Endothelial cell of umbilical vein (primary cell): ENCODE measurements at places on chromosomes 1 and 21.

- DNase-seq: no peak
Observed at GRCh38 chr1:178411756-178412399, 84.9 kb downstream of the CLEC20A start.

DNA sequence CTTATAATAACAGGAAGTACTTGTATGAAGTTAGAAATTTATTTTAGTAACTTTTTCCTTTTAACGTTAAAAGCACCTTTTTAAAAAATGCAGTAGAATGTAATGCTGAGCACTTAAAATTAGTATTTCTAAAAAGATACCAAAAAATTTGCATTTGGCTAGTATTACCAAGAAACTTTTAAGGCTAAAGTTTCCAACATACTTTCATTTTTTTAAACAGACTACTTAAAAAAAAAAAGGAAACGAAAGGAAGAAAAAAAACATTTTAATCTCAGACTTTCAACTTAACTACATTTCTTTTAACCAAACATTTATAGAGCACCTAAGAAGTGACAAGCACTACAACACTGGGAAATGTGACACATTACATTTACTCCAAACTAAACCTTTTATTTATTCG is 2.8 kb downstream of the ARID4B start:
- peak; percentile 9 for DNase-seq

- no peak for DNase-seq
Observed at GRCh38 chr21:46655230-46655629, 19.8 kb downstream of the PRMT2 start.

- no peak for DNase-seq
Observed at GRCh38 chr1:108533351-108534083, 26.4 kb upstream of the EEIG2 start.

DNA sequence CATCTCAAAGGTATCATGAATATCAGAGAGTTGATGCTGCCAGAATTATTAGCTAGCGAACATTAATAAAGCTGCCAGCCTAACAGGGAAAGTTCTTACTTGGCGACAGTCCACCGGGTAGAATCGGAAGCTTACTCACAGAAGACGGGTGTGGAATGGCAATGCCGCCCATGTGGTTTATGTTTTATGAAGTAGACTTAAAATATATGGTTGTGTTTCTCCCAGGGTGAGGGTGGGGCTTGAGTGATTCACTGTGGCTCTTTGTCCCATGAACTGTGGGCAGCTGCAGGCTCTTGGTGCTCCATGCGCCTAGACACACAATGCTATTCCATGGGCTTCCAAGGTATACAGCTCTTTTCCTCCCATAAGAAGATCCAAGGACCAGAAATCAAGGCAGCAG is 162.7 kb downstream of the PIGK start:
- no peak for DNase-seq

DNA sequence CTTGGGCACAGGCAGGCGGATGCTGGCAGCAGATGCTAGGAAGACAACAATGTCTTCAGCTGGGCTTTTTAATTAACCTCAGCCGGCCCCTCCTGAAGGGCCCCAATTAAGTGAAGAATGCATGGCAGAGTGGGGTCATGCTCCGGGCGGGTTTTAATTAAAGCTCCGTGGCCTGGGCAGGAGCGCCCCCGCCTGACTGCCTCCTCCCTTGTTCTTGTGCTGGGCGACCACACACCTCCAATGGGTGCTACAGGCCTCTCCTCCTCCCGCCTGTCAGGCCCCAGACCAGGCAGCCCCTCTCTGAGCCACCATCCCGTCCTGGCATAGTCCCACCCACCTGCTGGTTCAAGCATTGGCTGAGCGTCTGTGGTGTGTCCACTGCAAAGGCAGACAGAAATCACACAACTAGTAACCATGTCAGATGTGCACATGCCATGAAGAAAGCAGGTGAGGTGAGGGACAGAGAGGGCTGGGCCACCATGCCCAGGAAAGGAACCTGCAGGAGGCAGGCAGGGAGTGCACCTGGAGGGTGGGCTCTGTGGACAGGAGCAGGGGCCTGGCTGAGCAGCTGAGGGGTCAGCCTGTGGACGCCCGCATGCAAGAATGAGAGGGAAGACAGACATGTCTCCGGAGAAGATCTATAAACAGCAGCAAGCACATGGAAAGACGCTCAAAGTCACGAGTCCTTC is 8.5 kb upstream of the ARF1 start:
- no peak for DNase-seq

- peak; percentile 63 for DNase-seq
Observed at GRCh38 chr1:85366391-85367170, 90.1 kb upstream of the BCL10 start.

GRCh38 chr1:115251856-115252255 is 86.2 kb downstream of the NGF start:
- no peak for DNase-seq

DNA sequence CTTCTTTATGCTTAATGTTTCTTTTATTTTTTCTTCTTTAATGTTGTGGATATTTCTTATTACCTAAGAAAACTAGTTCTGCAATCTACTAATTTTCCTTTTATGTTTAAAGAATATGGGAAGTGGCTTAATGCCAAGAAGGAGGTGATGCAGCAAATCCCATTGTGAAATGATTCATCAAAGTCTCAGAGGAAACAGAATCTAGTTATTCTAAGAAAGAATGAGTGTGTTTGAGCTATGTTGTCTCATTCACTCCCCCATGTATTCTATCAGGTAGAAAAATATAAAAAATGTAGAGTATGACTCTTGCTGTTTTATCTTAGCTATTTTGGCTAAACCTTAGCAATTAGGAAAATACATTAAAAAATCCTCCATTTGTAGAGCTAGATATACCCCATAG is 659.9 kb upstream of the RGS18 start:
- peak; percentile 60 for DNase-seq

- peak; percentile 74 for DNase-seq
Observed at GRCh38 chr1:85577419-85578320, 2.9 kb upstream of the CCN1 start.

GRCh38 chr1:187996780-187997179 is 1168.0 kb downstream of the PLA2G4A start:
- DNase-seq: no peak

- DNase-seq: no peak
Observed at GRCh38 chr1:234589854-234590620, 19.9 kb downstream of the IRF2BP2 start.

GRCh38 chr1:234758851-234759250 is 148.9 kb upstream of the IRF2BP2 start:
- no peak for DNase-seq

DNA sequence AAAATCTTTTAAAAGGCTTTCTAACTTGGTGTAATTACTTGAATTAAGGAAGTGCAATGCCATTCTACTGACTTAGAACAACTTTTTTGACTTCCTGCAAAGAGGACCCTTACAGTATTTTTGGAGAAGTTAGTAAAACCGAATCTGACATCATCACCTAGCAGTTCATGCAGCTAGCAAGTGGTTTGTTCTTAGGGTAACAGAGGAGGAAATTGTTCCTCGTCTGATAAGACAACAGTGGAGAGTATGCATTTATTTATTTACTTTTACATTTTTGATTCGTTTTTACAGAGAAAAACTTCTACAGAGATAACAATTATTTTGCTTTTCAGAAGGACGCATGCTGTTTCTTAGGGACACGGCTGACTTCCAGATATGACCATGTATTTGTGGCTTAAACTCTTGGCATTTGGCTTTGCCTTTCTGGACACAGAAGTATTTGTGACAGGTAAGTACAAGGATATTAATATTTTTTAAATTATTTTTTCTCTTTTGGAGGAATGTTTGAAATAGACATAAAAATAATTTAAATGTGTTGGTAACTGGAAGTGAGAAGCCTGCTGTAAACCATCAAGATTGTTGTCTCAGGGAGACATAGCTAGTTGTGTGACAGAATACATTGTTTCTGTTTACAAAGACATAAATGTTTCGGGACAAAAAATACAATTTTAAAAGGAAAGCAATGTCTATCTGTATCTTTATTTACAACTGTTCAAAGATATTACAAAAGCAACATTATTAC is at the start of gene PTPRC:
PTPRC (plus strand) TSS at position 147 of the 742 bp plus-strand sequence; CDS start at position 376, 229 bp downstream.
- DNase-seq: no peak

GRCh38 chr1:33228935-33229487 is 27.3 kb upstream of the ZNF362 start:
- no peak for DNase-seq

- DNase-seq: peak; percentile 30
Observed at GRCh38 chr1:46533179-46533864, 18.1 kb downstream of the KNCN start.

DNA sequence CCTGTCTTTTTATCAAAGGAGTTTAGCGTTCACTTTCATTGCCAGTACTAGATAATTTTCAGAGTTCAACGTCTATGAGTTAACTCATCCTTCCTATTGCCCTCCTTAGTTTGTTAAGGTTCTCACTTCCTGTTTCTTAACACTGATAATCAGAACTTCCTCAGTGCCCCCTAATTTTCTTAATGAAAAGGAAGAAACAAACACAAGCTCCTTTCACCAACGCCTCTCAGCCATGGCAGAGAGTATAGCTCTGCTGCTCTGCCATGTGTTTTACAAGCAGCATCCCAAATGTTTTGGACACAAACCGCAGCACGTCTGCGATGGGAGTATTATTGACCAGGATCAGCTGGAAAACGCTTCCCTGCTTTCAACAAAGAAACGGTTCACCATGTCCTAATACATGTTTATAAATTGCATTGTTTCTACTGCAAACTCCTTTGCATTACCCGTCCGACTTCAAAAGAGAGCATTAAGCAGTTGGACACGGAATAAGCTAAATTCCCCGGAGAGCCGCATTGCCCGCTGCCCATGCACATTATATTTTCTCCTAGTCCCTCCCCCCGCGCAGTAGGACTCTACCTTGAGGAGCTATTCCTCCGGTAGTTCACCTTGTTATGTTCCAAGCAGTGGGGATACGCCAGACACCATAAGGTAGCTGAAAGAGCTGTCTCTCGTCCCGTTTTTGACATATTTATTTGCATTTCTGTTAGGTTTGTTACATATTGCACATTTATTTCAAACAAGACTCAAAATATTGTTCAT is 561 bp downstream of the OLFM3 start:
- DNase-seq: no peak

- no peak for DNase-seq
Observed at GRCh38 chr21:29429218-29429617, 130.5 kb downstream of the BACH1 start.

- DNase-seq: no peak
Observed at GRCh38 chr1:183567584-183567983, 22.7 kb downstream of the NCF2 start.

GRCh38 chr1:196373798-196374197 is 234.4 kb downstream of the KCNT2 start:
- no peak for DNase-seq

- DNase-seq: no peak
Observed at GRCh38 chr1:113103048-113103447, 30.1 kb downstream of the LRIG2 start.

GRCh38 chr1:38068220-38068979 is 21.8 kb upstream of the POU3F1 start:
- DNase-seq: no peak

DNA sequence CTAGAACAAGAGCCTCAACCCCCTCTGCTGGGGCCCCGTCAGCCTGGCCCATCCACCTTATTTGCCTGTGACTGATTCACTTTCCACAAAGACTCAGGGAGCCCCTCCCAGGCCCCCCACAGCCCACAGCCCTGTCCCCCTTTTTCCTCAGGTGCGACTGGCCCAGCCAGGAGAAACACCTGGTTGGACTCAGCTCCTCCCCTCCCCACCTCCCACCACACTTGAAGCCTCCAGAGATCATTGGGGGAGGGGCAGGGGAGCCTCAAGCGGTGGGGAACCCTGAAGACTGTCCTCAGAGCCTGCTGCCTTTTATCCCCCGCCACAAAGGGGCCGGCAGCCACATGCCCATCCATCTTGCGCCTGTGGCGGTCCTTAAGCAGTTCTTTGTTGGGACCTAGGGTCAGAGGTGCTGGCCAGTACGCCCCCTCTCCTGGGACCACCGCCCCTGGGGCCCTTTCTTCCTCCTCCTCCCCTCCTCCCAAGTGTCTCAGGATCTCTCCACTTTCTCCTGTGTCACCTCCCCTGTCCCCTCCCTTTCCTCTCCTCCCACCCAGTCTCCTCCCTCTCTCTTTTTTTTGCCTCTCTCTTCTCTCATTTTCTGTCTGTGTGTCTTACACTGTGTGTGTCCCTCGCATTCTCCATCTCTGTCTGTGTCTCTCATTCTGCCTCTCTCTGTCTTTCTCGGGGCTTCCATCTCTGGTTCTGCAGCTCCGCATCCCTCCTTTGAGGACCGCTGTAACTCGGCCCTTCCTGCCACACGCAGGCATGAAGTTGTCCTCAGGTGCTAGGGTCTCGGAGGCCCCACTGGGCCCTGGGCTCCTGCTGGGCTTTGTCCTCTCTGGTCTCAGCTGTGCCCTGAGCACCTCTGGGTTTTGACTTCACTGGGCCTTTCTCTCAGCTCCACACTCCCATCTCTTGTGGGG is 12.2 kb downstream of the CRABP2 start:
- DNase-seq: no peak

- no peak for DNase-seq
Observed at GRCh38 chr1:226981386-226981817, 41.3 kb downstream of the COQ8A start.

DNA sequence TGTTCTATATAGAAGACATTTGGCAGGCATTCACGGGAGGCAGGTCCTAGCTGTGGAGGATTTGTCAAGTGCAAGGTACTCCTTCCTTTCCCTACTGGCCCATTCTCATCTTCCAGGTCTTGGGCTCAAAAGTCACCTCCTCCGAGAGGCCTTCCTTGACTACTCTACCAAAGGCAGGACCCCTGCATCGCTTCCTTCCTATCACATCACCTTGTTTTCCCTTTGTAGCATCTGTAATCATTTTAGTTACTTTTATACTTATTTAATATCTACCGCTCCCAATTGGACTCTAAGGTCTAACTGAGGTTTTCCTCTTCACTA is 296.8 kb upstream of the KAZN start:
- DNase-seq: no peak

- no peak for DNase-seq
Observed at GRCh38 chr1:23902321-23903278, 10.6 kb downstream of the CNR2 start.

DNA sequence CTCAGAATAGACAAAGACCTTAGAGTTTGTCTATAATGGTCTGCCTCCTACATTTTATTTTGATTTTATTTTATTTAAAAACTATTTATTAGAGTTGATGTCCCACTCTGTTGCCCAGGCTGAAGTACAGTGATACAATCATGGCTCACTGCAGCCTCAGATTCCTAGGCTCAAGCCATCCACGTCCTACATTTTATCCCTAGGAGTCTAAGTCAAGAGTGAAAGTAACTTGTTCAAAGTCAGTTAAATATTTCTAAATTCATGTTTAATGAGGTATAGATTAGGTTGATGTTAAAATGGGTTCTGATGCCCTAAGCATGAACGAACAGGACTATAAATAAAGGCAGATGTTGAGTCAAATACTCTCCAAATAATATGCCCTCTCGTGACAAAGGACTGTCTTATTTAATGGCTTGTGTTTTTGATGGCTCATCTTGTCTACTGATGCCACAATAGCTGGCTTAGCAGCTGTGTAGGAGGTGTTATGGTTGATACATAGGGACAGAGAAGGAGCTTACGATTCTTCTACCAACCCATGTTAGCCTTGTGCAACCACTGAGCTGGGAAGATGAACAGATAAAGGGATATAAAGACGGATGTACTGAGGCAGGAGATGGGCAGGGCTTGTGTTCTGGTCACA is 66.0 kb upstream of the CR1L start:
- no peak for DNase-seq

GRCh38 chr1:160997323-160998038 is 23.5 kb downstream of the F11R start:
- DNase-seq: peak; percentile 90
